CD4-positive, alpha-beta memory T cell (primary cell): ENCODE measurements at places on chromosomes 2 and 18. TPM values are rescaled to one million over a fixed set of nuclear protein-coding genes. Genes with fewer than 3 reads are reported as not detected.

FN1 gene
- not detected for total RNA-seq

CXCR4 gene
- 306 TPM for total RNA-seq

CACNB4 gene
- total RNA-seq, result 0.64 TPM

PLEKHA3 gene
- 30.1 TPM for total RNA-seq

CAPN14 gene
- total RNA-seq, result 0.53 TPM

POTEC gene
- total RNA-seq, result not detected

RAD51AP2 gene
- not detected for total RNA-seq

PSTPIP2 gene
- total RNA-seq, result 14.0 TPM

WDR35 gene
- total RNA-seq, result 5.5 TPM

DNA sequence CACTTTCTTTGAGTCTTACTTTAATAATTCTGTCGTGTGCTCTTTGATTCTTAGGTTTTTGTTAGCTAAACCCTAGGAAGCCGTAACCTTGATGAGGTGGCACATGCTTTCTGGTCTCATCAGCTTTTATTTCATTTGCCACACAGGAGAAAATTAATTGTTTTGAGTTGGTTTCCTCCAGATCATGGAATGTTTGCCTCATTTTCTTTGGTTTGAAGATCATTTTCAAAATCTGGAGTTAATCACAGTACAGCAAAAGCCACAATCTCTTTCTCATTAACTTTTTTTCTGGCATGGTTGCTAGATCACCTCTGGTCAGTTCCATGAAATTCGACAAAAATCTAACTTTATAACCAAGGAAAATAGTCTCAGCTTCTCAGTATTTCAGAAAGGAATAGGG is 182.9 kb downstream of the MYO1B start:
- no peak overlapping the region for H3K27ac ChIP-seq
- H3K36me3 ChIP-seq, result no peaks in the 10 kb centered on the region
- DNase-seq, result no peak

DNA sequence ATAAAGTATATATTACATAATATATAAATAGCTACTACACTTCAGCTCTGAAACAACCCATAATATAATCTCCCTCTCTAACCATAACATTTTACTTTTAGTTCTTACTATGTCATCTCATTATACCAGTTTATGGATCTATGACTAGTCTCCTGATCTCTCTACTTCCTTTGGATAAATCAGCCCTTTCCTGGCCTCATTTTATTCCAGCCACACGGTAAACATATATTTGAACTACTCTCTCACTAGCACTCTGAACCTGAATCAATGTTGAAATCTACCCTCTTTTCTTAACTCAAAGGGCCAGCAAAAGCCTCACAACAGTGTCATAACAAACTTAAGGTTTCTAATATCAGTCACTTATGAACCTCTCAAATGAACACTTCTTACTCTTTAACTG is 62.6 kb downstream of the BAZ2B start:
- no peak for DNase-seq
- no peaks in the 10 kb centered on the region for H3K27me3 ChIP-seq
- no peaks in the 10 kb centered on the region for H3K36me3 ChIP-seq
- H3K4me1 ChIP-seq, result no peaks in the 10 kb centered on the region
- H3K4me3 ChIP-seq, result no peak overlapping the region

- no peak for DNase-seq
- no peaks in the 10 kb centered on the region for H3K27me3 ChIP-seq
- H3K27ac ChIP-seq, result no peak overlapping the region
- H3K4me1 ChIP-seq, result no peaks in the 10 kb centered on the region
Observed at GRCh38 chr2:138441916-138442315, 59.7 kb upstream of the SPOPL start.

GRCh38 chr2:166343467-166343866 is 32.3 kb downstream of the SCN9A start:
- no peak overlapping the region for H3K27ac ChIP-seq
- H3K27me3 ChIP-seq, result no peaks in the 10 kb centered on the region
- H3K4me3 ChIP-seq, result no peak overlapping the region
- no peak for DNase-seq
- no peaks in the 10 kb centered on the region for H3K36me3 ChIP-seq
- H3K4me1 ChIP-seq, result no peaks in the 10 kb centered on the region

DNA sequence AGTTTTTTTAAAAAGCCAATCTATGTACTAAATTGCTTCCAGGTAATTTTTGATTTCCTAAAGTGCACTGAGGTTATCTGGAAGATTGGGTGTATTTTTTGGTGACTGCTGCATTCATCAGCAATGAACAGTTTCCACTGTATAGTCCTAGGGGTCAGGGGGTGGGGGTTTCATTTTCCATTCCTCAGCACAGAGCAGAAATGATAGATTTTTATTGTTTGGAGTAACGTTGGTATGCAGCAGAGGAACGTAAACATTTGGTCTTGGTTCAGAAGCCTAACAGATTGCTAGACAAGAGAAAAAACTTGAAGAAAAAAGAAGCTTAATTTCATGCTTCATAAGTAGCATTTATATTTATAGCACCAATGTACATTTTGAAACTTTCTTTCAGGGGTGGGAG is 54.9 kb downstream of the ZCCHC2 start:
- no peaks in the 10 kb centered on the region for H3K27me3 ChIP-seq
- no peak for DNase-seq
- no peak overlapping the region for H3K4me3 ChIP-seq
- peaks cover 31% of the 10 kb centered on the region for H3K36me3 ChIP-seq
- H3K4me1 ChIP-seq, result no peaks in the 10 kb centered on the region

DNA sequence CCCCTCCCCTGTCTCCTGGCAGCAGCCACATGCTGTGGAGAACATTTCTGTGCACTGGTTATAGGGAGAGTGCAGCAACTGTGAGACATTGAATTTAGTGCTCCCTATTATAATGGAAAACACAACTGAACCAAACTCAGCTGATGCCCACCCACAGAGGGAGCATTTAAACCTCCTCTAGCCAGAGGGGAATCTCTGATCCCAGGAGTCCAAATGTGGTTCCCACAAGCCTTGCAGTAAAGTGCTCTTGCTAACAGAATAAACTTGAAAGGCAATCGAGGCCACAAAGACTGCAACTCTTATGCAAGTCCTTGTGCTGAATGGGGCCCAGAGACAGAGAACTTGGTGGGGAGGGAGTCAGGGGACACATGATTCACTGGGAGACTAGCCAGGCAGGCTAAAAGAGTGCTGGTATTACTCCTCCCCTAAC is 638.8 kb upstream of the VRK2 start:
- no peaks in the 10 kb centered on the region for H3K4me1 ChIP-seq
- no peaks in the 10 kb centered on the region for H3K36me3 ChIP-seq
- no peaks in the 10 kb centered on the region for H3K27me3 ChIP-seq
- no peak overlapping the region for H3K4me3 ChIP-seq
- no peak for DNase-seq
- no peak overlapping the region for H3K27ac ChIP-seq

GRCh38 chr18:11925800-11926481 is 17.8 kb upstream of the MPPE1 start:
- no peaks in the 10 kb centered on the region for H3K4me1 ChIP-seq
- no peak overlapping the region for H3K27ac ChIP-seq
- H3K27me3 ChIP-seq, result no peaks in the 10 kb centered on the region
- H3K4me3 ChIP-seq, result no peak overlapping the region

DNA sequence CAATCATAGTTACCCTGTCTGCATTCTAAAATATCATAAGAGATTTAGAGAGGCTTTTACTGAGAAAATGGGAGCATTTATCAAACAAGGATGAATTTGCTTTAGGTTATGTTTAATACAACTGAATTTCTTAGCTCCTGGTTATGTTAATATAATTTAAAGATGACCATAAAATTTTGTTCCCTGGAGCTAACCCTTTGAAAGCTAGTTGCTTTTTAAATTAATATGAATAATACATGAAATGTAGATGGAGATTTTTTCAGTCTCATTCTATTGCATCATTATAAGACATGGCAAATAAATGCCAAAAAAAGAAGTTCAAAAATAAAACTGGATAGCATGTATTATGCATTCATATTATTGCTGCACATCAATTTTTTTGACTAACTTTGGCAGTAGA is 344.1 kb upstream of the NXPH2 start:
- no peak overlapping the region for H3K4me3 ChIP-seq

- no peaks in the 10 kb centered on the region for H3K4me1 ChIP-seq
- no peak for DNase-seq
- no peaks in the 10 kb centered on the region for H3K27me3 ChIP-seq
- no peak overlapping the region for H3K4me3 ChIP-seq
- no peaks in the 10 kb centered on the region for H3K36me3 ChIP-seq
- no peak overlapping the region for H3K27ac ChIP-seq
Observed at GRCh38 chr2:46812361-46813019, 103.1 kb downstream of the MCFD2 start.

GRCh38 chr18:8329186-8329771 is 280.0 kb upstream of the RAB12 start:
- H3K4me1 ChIP-seq, result no peaks in the 10 kb centered on the region
- H3K27me3 ChIP-seq, result no peaks in the 10 kb centered on the region

DNA sequence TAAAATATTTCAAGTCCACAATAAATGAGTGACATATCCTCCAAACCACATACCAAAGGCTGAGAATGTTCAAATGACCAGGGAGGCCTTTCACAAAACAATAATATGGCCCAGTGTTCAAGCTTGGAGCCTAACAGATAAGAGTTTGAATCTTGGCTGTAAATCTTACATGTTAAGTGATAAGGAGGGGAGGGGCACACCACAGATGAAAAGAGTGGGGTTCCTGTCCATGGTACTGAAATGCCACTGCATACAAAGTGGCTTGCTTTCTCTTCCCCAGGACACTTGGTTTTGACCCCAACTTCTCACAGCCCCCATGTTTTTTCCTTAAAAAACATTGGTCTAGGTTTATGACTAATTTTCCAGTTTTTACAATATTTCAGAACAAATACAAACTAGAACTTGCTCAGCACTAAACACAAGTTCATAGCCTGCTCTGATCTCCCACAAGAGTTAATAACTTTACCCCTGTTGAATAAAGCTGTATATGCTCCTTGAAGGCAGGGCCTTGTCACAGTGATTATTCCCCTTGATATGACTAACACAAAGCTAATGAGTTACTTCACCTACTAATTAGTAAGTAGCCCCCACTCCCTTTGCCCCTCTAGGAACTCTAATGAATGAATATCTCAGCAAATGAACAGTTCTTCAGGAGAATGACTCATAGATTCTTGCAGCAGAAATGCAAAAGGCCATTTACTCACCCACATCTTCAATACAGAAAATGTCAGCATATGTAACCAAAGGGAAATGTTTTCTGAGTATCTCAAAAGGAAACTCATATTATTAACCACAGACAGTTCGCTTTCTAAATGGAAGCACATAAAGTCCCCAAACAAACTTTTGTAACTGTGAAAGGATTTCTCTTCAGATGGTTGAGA is 142.2 kb downstream of the SATB2 start:
- H3K36me3 ChIP-seq, result no peaks in the 10 kb centered on the region
- no peak overlapping the region for H3K27ac ChIP-seq
- no peak overlapping the region for H3K4me3 ChIP-seq
- H3K27me3 ChIP-seq, result no peaks in the 10 kb centered on the region
- H3K4me1 ChIP-seq, result no peaks in the 10 kb centered on the region
- DNase-seq, result no peak

- H3K36me3 ChIP-seq, result no peaks in the 10 kb centered on the region
- H3K27me3 ChIP-seq, result no peaks in the 10 kb centered on the region
- no peak overlapping the region for H3K27ac ChIP-seq
- H3K4me3 ChIP-seq, result no peak overlapping the region
- no peak for DNase-seq
Observed at GRCh38 chr2:45068571-45069140, 59.4 kb upstream of the SIX2 start.

DNA sequence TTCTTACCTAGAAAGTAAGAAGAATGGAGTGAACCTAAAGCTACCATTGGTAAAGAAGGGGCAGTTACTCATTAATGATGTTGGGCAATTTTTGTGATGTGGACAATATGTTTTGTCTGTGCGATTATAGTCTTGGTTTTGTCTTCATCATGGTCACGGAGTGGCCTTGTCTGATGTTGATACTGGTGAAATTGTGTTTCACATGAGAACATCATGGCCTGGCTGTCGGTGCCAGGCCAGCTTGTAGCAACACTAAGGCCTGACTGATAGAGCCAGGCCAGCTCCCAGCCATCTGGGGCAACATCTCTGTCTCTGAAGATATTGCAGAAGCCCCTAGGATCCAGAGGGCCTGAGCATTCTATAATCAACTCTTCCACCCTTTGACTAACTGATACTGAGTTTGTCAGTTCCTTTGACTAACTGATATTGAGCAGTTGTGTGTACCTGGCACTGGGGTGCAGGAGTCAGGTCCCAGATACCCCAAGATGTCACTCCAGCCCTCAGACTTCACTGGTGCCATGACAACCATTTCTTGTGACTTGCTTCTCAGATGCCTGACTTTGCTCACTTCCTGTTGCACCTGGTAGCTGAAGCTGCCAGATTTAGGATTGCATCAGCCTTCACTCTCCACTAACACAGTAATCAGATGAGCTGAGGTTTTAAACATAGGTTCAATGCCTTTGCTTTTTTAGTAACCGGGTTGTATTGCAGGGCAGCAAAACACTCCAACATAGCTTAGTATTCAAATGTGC is 62.5 kb downstream of the RPIA start:
- peaks cover 25% of the 10 kb centered on the region for H3K4me1 ChIP-seq
- peak; percentile 31 for DNase-seq
- H3K36me3 ChIP-seq, result peaks cover 5% of the 10 kb centered on the region
- no peaks in the 10 kb centered on the region for H3K27me3 ChIP-seq
- H3K4me3 ChIP-seq, result no peak overlapping the region

- H3K27me3 ChIP-seq, result no peaks in the 10 kb centered on the region
- no peaks in the 10 kb centered on the region for H3K36me3 ChIP-seq
- no peak for DNase-seq
- no peak overlapping the region for H3K4me3 ChIP-seq
- H3K27ac ChIP-seq, result no peak overlapping the region
Observed at GRCh38 chr2:60745761-60746160, 10.3 kb upstream of the PAPOLG start.

GRCh38 chr18:13337369-13337768 is 118.8 kb downstream of the LDLRAD4 start:
- H3K27me3 ChIP-seq, result no peaks in the 10 kb centered on the region
- no peak for DNase-seq
- no peak overlapping the region for H3K27ac ChIP-seq
